ENCODE measurements at places on chromosomes 1 and 21.

DNA sequence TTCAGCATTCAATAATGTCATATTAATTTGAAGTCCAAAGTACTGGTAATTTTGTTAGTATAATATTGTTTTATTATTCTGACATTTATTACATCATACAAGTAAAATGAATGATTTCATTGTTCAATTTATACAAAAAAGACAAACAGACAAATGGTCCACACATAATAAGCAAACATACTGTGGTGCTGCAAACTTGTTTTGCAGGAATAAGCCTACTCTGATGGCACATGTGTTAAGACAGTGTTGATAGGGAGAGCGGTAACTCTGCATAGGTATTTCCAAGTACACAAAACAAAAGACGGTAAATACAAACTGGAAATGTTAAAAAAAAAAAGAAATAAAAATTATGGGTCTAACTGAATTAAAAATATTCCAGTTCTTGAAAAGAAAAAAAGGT is 59.7 kb upstream of the DPYD start:
- no peak for DNase-seq

DNA sequence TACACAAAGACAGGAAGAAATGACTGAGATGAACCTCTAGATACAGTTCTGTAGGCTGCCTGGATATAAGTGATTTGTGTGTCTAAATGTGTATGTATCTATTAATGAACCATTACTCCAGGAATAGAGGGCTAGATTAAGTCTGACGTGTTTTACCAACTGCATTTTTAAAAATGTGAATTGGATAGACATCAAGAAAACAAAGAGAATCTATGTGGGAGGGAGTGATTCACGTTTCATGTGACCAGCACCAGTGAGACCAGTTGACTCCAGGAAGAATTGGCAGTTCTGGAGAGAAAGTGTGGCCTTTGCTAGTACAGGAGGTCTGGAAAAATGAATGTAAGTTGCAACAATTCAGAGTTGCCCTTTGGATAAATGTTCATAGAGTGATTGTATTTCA is 53.4 kb upstream of the RGS21 start:
- peak; percentile 88 for DNase-seq

DNA sequence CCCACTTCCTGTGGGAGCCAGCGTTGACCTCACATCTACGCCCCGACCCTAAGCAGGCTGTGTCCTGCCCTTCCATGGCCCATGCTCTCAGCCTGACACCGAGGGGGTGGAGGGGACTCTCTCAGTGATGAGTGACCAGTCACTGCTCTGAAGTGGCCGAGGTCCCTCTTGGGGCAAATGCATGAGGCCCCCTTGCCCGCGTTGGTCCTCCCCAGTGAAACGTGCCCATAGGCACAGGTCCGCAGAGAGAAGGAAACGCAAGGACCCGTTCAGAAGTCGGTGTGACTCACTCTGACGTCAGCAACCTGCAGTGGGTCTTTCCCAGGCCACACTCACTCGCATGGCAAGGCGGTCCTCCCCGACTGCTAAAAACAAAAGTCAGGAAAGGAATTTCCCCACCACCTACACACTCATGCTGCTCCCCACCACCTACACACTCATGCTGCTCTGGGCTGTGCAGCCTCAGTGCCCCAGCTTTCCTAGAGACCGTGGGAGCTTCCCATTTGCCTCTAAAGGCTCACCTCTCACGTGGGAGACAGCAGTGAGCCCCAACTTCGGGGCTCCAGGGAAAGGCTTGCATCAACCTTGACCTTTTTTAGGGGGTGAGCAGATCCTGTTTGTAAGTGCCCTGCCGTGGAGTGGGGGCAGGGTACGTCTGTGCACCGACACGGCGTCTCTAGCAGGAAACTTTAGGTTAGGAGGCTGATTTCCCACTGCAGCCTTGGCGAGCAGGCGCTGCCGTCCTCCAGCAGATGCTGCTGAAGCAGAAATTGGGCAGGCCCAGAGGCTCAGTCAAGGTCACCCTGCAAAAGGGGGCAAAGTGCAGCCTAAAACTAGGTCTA is 11.4 kb downstream of the UBASH3A start:
- DNase-seq, result no peak

DNA sequence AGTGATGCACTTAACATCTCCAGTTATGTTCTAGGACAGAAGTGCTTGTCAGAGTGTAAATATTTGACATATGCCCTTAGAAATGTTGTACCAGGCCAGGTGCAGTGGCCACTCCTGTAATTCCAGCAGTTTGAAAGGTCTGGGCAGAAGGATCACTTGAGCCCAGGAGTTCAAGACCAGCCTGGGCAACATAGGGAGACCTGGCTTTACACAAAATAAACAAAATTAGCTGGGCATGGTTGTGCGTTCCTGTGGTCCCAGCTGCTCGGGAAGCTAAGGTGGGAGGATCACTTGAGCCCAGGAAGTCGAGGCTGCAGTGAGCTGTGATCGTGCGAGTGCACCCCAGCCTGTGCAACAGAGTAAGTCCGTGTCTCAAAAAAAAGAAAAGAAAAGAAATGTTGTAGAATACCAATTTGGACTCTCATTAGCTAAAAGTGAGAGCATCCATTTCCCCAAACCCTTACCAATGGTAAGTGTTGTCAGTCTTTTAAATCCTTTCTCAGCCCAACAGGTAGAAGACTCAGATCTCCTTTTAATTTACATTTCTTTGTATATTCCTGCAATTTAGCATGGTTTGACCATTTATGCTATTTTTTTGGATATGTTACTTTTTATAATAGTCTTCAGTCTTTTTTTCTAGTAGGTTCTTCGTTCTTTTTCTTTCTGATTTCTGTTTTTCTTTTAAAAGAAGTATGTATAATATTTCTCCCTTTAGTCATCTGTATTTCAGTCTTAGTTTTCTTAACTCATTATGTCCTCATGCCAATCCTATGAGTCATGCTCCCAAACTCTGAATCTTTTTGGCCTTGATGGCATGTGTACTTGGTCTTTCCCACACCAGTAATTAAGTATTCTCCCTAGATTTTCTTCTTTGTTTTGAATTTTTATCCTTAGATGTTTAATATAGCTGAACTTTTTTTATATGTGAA is 74.4 kb downstream of the CAMTA1 start:
- peak; percentile 96 for DNase-seq

DNA sequence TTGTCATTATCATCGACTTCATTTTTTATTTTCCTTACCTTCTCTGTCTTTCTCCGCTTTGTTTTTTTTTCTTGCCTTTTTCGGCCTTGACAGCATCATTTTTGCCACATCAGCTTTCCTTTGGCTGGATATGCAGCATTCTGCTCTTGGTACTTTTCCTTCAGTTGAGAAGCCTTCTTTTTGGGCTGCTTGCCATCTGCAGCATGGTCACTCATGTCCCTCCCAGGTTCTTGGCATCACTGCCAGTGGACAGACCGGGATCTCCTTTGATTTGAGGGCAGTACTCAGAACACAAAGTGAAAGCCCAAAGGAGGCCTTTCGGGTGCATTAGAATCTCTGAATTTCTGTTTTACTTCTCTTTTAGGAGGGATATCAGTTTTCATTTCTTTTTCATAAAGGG is 3.7 kb upstream of the PARP1 start:
- DNase-seq, result no peak

- DNase-seq, result no peak
These were observed 39.8 kb downstream of the WNT2B start for GRCh38 chr1:112548547-112548946.

GRCh38 chr1:158700552-158700951 is at the start of gene OR6K2:
Gene OR6K2, minus strand, starts transcription at chr1:158700652. Its CDS starts 0 bp downstream, at chr1:158700652.
- no peak for DNase-seq

DNA sequence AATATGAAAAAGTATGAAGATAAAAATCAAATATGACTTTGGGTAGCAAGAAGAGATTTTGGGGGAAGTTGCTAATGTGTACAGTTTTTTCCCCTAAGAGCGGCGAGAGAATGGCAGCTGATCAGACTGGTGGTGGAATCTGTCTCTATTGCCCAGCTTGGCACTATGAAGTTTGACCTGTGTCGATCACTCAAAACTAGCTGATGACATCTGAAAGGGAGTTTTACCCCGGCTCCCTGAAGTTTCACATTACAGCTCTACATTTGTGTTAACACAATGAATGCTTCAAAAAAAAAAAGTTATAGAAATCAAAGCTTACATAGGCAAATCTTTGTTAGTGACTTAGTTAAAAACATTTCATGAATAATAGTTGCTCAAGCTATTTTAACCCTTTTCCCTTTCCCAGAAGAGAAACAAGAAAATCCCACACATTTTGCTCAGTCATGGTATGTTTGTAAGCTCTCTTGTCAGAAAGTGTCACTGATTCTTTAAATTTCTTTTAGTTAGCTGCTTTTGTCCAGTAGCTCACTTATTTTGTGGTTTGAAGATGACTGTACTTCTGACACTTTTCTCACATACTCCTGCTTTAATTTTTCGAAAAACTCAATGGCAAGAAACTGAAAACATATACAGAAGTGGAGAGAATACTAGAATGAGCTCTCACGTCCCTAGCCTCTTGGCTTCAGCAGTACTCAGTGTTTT is 41.3 kb downstream of the DYRK1A start:
- peak; percentile 31 for DNase-seq

GRCh38 chr1:58839846-58840835 is 56.3 kb upstream of the JUN start:
- DNase-seq, result no peak

GRCh38 chr1:244272471-244273261 is 179.0 kb downstream of the ADSS2 start:
- peak; percentile 71 for DNase-seq

- DNase-seq, result no peak
These were observed 11.7 kb upstream of the TINAGL1 start for GRCh38 chr1:31564606-31564989.

GRCh38 chr1:53572065-53572814 is 113.0 kb downstream of the DMRTB1 start:
- DNase-seq, result no peak

GRCh38 chr1:31376375-31377134 is 3.7 kb upstream of the FABP3 start:
- DNase-seq, result peak; percentile 96

DNA sequence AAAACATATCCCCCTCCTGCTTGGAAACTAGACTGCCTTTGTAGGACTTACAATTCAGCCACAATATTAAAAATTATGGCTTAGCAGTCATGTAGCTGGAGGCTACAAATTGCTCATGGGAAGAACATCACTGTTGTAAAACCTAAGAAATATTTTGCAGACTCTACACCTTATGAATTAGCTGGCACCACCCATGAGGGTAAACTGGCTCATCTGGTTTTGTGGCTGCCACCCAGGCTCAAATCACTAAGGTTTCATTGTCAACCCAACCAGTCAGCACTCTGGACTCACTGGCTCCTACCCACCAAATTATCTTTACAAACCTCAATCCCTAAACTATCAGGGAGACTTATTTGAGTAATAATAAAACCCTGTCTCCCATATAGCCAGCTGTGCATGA is 100.7 kb upstream of the OLFM3 start:
- DNase-seq, result no peak

DNA sequence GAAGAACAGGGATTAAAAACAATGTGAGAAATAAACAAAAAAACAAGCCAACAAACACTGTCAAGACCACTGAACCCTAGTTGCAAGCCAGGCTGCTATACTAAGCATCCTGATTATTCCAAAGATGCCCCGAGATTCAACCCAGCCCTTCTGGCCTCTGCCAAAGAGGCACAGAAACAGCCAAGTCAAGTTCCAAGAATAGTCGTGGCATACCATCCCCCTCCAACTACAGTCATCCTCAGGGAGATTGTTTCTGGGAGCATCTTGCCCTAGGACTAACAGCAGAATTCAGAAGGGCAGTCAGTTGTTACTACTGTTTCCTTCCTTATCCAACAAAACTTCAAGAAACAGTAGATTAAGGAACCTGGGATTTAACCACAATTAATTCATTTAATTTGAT is 52.3 kb downstream of the ABL2 start:
- DNase-seq, result peak; percentile 83

GRCh38 chr1:167924102-167924501 is 10.2 kb upstream of the ADCY10 start:
- no peak for DNase-seq

- DNase-seq, result no peak
These were observed 30.0 kb upstream of the AGPAT3 start for GRCh38 chr21:43835050-43835449.

- no peak for DNase-seq
These were observed 10.4 kb downstream of the NUAK2 start for GRCh38 chr1:205310976-205311704.

GRCh38 chr1:154829062-154829461 is 41.0 kb downstream of the KCNN3 start:
- DNase-seq, result no peak

GRCh38 chr1:17635811-17636210 is 96.3 kb downstream of the ARHGEF10L start:
- DNase-seq, result no peak

- peak; percentile 67 for DNase-seq
These were observed 29.2 kb downstream of the NID1 start for GRCh38 chr1:236035681-236036101.

- DNase-seq, result no peak
These were observed 370.6 kb upstream of the PROX1 start for GRCh38 chr1:213617133-213617532.

DNA sequence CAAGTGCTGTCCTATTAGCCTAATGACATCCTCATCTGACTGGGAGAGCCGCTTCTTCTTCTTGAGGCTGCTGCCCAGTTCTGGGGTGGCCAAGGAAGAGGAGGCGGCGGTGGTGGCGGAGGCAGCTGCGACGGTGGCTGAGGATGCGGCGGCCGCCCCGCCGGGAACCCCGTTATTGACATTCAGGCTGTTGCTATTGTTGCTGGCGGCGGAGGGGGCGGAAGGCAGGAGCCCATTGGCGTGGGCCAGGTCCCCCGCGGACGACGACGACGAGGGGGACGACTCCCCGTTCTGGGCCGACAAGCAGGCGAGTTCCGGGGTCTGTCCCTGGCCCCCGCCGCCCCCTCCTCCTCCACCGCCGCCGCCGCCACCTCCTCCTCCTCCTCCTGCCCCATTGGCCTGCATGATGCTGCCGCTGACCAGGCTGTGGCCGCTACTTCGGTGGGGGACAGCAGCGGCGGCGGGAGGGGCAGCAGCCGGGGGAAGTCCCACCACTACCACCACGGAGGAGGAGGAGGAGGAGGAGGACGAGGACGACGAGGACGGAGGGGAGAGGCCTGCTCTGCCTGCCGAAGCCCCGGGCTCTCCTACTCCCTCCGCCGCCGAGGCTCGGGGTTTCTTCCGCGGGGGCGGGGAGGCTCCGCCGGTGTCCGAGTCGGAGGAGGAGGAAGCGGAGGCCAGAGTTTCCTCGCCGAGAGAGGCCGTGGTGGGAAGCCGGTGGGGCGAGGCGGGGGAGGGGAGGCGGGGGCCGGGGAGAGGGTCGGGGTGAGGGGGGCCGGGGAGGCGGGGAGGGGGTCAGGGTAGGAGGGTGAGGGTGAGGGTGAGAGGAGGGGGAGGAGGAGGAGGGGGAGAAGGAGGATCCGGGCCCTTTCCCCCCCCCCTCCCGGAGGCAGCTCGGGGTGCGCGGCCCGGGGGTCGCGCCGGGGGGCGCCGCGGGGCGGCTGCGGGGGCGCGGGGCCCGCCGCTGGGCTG is 610 bp downstream of the WDR26 start:
- DNase-seq, result no peak
